Left renal pelvis (tissue), 4 donors: ENCODE measurements at places on chromosomes 6 and 20.

GRCh38 chr6:33850869-33851541 is 47.2 kb upstream of the MLN start:
- no peak for DNase-seq

DNA sequence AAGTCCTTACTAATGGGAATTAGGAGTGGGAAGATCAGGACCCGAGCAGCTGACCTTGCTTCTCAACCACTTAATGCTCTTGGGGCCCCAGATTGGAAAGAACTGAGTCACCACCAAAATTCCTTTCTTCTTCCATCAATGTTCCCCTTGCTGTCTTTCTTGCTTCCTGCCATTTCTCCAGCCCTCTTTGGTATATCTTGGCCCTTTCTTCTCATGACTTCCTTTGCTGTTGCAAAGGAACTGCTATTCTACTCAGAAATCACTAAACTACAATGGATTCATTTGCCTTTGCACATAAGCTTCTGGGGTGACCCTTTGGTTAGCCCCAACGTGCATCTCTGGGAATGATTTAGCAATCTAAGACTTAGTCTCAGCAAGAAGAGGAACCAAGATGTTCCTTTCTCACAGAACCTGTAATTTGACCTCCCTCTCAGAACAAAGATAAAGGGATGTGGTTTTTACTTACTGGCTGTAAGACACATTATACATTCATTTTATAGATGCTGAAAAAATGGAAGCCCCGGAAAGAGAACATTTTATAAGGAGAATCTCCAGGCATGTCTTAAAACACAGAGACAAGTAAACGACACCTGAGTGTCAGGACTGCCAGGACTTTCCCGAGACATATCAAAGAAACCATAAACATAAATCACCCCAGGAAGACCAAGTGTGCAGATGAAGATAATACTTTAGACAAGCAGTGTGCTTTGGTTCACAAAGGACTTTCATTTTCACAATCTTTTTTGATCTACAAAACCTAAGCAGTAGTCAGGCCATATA is 99.0 kb upstream of the TNFAIP3 start:
- no peak for DNase-seq

GRCh38 chr6:126054802-126055201 is 68.5 kb downstream of the TRMT11 start:
- no peak for DNase-seq

DNA sequence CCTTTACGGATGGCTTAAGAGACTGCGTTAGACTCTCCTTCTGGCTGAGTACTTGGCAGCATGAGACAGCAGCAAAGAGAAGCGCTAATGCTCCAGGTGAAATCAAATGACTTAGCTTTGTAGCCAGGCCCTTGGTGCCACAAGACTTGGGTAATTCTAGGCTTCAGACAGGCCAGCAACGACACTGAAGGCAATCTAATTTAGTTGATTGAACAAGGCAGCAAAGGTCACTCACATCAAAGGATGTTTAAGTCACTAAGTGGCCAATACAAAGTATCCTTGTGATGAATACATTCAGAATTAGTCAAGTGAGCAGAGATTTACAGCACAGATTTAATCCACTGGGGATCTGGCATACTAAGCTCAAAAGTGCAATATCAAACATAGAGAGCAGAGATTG is 113.2 kb downstream of the FAM83B start:
- no peak for DNase-seq

GRCh38 chr6:155408231-155408630 is 47.4 kb downstream of the NOX3 start:
- DNase-seq, result no peak
